ENCODE measurements at places on chromosomes 16 and 17. TPM values are rescaled to one million over a fixed set of nuclear protein-coding genes. Genes with fewer than 3 reads are reported as not detected.

Gene JPH3
- total RNA-seq = 0.10 TPM

Gene KRTAP1-1
- not detected for total RNA-seq

Gene TLCD3B
- total RNA-seq = not detected

Gene HCRT
- total RNA-seq = not detected

Gene KRTAP9-6
- total RNA-seq = not detected

- DNase-seq = no peak
These were observed 207.6 kb downstream of the FTO start for GRCh38 chr16:53911513-53911912.

- DNase-seq = peak; percentile 89
These were observed 26.4 kb downstream of the USP10 start for GRCh38 chr16:84726079-84726668.

DNA sequence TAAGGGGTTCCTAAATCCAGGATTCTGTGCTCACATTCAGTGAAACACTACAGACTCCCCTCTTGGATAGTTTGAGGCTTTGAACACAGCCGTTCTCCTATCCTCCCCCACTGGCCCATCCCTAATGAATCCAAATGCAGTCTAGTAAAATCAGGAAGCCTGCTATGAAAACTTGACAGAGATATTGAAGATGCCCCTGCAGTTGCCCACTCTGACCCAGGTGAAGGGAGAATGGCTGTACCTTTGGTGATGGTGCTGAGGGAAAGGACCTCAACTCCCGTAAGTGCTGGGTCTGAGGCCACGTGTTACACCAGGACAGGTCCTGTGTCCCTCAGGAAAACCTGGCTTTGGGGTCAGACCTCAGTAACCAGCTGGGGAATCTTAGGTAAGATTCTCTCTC, 54.4 kb downstream of the SF3B3 start:
- no peak for DNase-seq

DNA sequence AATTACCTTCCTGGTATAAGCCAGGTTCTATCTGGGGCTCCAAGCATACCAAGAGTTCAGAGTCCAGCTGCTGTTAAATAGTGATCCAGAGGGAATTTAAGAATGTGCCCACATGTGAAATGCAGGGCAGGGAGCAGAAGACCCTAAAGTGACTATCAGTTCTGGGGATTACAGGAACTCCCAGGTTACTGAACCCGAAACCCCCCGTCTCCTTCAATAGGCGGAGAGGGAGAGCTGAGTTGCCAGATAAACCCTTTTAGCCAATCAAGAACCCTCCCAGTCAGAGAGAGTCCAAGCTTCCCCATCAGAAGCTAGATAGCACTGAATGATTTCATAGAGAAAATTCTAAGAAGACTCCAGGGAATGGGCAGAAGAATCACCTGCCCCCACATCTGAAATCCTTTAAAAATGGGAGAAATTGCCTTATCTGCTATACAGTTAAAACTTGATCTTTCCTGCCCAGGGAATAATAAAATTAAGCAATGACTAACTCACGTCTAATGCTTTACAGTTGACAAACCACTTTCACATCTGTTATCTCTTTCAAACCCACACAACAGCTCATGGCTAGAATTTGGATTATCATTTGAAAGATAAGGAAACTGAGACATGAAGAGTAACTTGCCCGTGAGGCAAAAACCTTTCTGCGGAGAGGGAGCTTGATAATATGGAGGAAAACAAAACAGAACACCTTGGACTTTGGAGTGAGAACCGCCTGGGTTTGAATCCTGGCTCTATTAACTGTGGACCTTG, 10.2 kb downstream of the NOG start:
- no peak for DNase-seq

DNA sequence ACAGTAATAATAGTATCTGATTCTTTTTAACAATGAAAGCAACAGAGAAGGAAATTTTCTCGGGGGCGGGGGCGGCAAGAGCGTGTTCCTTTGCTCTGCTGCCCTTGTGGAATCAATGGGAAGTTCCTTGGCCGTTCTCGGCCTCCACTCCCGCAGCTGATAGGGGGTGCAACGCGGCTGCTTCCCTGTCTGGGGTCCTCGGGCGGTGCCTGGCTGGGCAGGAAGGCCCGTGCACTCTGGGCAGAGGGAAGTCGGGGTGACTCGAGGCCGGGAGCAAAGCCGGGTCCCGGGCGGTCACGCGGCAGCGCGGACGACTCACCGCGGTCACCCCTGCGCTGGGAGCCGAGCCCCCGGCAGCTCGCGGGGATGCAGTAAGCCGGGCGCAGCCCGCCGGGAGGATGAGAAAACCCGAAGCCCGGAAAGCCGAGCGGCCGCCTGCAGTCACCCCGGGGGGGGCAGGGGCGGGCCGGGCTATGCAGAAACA, 2.5 kb downstream of the TUBB3 start:
- DNase-seq = no peak

- DNase-seq = no peak
These were observed 132.3 kb upstream of the IRX3 start for GRCh38 chr16:54418903-54419302.

- DNase-seq = no peak
These were observed 308.7 kb upstream of the N4BP1 start for GRCh38 chr16:48918520-48919258.
